ENCODE measurements at places on chromosomes 12 and 14. TPM values are rescaled to one million over a fixed set of nuclear protein-coding genes. Genes with fewer than 3 reads are reported as not detected.

The LRRC74A gene
- total RNA-seq = not detected

GRCh38 chr12:32455607-32456071, 56.3 kb downstream of the FGD4 start:
- DNase-seq = peak; percentile 80

GRCh38 chr14:54722791-54723432, 156.0 kb downstream of the SAMD4A start:
- no peak for DNase-seq

DNA sequence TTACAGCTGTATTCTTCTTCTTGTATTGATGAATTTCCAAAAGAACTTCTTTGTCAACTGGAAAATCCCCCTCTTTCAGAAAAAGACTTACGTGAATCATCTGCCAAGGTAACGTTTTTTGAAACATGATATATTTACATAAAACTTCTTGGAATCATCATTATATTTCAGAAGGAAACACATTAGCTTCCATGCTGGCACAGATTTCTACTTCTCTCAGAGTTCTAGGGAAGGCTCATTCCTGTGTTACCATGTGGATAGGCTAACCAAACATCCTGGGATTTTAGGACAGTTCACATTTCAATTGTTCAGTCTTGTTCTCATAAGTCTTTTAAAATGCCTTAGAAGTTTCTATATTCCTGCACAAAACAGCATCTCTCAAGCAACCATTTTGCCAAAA, 120.3 kb upstream of the NEDD1 start:
- peak; percentile 35 for DNase-seq

GRCh38 chr14:56092763-56093162, 25.4 kb upstream of the PELI2 start:
- DNase-seq = no peak

- DNase-seq = no peak
Observed at GRCh38 chr14:88933191-88933590, 108.7 kb downstream of the TTC8 start.

Data from dermis microvascular lymphatic vessel endothelial cell (primary cell).